ENCODE measurements at places on chromosomes 16 and 17.

GRCh38 chr17:67016039-67016762, 28.2 kb upstream of the CACNG1 start:
- no peak for DNase-seq

DNA sequence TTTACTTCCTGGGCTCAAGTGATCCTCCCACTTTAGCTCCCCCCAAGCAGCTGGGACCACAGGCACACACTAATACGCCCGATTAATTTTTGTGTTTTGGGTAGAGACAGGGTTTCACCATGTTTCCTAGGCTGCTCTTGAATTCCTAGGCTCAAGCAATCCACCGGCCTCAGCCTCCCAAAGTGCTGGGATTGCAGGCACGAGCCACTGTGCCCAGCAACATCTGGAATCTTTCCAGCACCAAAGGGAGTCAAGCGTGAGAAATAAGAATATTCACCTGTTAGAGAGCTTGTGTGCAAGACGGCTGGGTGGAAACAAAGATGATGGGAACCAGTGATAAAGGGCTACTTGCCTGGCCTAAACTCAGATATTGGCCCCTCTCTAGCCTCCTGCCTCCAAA, 14.2 kb upstream of the ALOX12B start:
- no peak for DNase-seq

GRCh38 chr16:52825892-52826291, 226.8 kb downstream of the CHD9NB start:
- no peak for DNase-seq

DNA sequence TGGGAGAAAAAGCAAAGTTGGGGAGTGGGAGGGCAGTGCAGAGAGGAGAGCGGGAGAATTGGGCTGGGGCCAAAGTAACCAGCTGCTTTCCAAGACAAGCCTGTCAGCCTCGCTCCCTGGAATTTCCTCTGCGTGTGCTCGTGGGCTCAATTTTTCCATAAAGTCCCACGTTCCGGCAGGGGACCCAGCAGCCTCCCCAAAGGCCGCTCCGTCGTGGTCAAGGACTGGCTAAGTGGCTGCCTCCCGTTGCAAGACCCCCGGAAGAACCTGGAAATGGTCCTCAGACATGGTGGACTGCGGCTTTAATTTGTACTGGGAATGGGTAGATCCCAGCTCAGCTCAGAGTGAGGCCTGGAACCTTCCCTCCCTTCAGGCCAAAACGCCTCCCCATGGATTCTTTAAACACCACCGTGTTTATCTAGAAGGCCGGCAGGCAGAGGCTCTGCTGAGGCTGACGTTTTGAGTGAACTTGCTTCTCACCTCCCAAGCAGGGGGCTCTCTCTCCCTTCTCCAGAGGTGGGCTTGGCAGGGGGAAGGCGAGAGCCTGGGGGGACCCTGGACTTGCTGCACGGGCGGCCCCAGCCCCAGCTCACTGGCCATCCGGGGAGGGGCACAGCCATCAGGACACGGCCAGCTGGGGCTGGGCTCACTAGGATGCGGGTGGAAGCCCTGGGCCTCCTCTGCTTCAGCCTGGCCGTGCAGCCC, 190.0 kb downstream of the C16orf95 start:
- no peak for DNase-seq

- no peak for DNase-seq
These were observed 21.6 kb downstream of the PLA2G10 start for GRCh38 chr16:14672403-14672971.

GRCh38 chr16:79668502-79668901, 68.0 kb upstream of the MAF start:
- no peak for DNase-seq

DNA sequence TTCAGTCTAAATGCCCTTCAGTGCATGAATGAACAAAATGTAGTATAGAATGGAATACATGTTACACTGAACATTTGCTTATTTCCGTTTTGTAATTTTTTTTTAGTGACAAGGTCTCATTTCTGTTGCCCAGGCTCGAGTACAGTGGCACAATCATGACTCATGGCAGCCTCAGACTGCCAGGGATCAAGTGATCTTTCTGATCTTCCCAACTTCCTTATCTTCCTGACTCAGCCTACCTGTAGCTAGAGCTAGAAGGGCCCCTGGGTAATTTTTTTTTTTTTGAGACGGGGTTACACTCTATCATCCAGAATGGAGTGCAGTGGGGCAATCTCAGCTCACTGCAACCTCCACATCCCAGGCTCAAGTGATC, 7.3 kb upstream of the SLX4 start:
- no peak for DNase-seq

GRCh38 chr16:86536621-86537020, 18.4 kb downstream of the MTHFSD start:
- DNase-seq = no peak

DNA sequence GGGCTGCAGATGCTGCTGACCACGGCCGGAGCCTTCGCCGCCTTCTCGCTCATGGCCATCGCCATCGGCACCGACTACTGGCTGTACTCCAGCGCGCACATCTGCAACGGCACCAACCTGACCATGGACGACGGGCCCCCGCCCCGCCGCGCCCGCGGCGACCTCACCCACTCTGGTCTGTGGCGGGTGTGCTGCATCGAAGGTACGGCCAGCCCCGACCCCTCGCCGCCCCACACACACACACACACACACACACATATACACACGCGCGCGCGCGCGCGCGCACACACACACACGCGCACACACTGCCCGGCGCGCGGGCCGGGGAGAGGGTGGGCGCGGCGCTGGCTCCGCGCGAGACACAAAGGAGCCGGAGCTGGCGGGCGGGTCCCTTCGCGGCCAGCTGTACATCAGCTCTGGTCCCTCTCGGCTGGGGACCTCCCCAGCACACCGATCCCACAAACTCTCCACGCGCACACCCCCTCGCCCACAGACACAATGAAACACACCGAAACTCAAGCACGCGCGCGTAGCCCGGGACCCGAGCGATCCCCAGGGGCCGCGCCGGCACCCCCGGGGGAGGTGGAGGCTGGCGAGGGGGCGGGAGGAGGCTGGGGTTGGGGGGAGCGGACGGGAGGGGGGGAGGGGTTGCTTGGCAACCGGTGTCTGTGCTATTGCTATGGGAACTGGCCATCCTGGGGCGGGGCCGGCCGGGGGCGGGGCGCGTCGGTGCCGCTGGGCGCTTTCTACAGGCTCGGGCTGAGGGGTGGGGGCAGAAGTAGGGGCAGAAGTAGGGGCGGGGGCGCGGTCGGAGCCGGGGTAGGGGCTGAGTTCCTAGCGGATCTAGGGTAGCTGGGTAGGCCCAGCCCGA, 658 bp downstream of the CACNG4 start:
- DNase-seq = peak; percentile 42

DNA sequence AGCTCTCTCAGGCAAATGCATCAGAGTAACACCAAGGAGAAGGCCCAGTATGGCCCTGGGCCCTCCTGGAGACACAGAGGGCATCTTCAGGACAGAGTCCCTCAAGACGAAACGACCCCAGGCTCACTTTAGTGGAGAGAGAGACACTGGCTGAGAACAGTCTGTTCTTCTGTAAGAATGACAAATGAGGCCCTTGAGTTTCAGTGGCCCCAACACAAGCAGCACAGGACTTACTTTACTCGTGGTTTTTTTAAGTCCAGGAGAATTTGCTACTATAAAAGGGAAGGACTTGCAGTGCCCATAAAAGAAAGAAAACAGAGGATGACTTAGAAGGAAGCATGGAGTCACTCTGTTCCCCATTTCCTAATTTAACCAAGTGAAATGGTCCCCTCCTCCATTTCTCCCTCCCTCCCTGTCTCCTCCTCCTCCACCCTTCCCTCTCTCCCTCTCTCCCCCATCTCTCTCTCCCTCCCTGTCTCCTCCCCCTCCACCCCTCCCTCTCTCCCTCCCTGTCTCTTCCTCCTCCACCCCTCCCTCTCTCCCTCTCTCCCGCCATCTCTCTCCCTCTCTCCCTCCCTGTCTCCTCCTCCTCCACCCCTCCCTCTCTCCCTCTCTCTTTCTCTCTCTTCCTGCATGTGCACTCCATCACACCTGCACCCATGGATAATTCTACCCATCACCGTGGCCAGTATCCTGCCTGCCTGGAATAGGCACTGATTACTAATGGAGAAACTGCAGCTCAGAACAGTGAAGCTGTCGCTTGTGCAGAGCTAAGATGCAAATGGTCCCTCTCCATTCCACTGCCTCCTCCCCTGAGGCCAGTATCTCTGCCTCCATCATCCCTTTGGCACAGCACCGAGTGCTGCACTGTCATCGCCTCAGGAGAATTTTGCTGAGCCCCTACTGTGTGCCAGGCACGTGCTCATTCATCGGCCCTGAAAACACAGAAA, 47.3 kb upstream of the RBFOX3 start:
- no peak for DNase-seq

- DNase-seq = no peak
These were observed 224.5 kb upstream of the CNTNAP4 start for GRCh38 chr16:76052725-76053124.

GRCh38 chr17:8630802-8631553, 453 bp upstream of the MYH10 start:
- DNase-seq = peak; percentile 95

DNA sequence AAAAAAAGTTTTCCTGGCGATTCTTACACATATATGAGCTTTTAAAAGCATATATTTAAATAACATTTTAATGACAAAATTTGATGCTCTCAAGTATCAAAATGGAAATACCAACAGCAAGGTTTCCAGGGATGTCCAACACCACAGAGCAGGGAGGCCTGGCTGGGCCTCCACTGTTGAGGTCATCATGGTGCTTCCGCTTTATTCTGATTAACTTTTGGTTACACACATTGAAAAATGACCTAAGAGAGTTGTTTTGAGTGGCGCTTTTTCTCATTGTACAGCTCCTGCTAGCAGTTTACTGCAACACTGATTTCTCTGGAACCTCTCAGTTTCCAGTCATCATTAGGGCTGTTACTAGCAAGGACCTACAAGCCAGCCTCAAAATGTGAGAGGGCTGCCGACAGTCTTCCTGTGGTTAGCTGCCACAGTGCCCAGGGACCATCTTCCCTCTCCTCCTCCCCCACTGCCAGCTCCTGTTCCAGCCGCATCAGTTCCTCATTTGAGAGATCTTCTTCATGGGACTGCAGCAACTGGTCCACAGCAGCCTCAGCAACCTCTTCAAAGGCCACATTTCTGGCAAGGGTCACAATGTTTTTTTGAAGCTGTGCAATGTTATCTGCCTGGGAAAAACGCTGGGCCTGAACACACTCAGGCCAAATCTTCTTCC, 21.3 kb downstream of the DEF8 start:
- DNase-seq = no peak

- DNase-seq = no peak
These were observed 66.2 kb downstream of the MYH13 start for GRCh38 chr17:10306585-10306984.

GRCh38 chr16:77328274-77328673, 106.6 kb downstream of the ADAMTS18 start:
- no peak for DNase-seq

DNA sequence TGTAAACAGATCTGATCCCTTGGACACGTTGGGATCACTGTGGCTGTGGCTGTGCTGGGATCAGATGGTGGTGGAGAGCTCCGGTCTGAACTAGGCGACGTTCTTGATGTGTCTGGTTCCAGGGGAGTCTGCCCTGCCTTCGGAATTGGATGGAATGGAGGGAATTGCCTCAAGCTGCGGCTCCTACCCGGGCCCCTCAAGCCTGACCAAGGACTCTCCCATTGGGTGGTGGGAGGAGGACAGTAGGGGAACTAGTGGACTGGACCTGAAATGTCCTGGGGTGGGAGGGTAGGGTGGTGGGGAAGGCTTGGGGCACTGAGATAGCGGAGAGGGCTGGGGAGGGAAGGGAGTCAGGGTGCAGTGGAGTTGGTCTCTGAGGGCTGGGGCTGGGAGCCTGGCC, 3.2 kb upstream of the UBALD1 start:
- no peak for DNase-seq

DNA sequence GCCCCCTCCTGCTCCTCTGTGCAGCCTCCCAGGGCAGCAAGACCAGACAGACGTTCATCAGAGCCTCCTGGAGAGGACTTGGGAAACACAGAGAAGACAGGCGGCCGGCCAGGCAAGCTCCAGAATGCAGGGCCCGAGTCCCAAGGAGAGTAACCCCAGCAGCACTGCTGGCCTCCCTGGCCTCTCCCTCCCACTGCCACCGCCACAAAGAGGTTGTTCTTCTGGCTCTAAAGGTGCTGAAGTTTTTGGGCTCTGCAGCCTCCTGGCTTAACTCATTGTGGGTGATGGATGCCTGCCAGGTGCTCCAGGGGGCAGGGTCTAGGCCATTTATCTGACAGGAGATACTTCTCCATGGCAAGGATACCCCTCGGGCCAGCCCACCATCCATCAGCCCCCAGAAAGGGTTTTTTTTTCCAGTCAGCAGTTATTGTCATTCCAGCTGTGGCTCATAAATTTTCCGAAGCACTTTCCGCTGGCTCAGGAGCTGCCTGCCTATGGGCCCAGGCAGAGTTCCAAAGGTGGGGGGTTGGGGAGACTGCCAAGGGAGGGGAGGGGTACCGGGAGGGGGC, 32.0 kb upstream of the MRPS23 start:
- DNase-seq = no peak

DNA sequence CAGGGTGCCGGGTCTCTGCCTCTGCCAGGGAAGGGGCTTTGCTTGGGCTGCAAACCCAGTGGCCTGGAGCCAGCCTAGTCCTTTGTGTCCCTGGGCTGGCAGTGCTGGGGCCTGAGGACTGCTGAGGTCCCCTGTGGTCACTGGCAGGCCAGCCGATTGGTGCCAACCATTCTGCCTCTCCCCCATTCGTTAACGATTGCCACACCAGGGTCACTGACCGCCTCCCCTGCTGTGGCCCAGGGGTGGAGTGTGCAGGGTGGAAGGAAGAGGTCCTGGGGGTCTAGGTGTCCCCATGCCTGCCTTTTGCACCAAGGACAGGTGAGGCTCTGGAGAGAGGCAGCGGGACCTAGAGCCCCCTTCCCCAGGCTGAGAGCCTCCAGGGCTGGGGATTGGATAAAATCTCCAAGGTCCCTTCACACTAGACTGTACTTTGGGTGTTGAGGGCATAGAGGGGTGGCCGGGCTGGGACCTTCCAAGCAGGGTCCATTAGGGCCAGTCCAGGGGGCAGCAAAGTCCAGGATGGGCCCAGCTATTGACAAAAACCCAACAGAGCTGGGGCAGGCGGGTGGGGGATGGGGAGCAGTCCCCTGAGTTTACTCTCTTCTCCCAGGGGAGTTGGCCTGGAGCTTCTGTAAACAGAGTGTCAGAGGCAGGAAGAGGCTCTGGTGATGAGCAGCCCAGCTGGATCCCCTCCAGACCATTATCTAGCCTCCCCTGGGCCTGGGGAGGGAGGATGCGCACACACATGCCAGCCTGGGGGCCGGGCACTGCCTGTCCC, 1.1 kb downstream of the VASN start:
- no peak for DNase-seq

DNA sequence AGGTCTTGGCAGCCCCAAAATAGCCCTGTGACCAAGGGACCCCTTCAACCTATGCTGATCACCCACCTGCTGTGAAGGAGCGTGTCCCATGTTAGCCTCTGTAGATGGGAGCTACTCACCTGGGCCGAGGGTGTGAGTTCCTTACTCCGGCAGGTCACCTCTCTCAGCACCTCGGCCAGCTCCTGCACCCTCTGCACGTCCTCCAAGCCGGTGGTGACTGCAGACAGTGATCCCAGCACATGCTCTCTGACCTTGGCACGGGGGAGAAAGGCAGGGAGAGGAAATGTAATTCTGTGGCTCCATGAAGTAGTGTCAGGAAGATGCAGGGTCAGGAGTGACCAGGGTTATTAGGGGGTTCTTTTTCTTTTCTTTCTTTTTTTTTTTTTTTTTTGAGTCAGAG, 67.7 kb upstream of the BCO1 start:
- peak; percentile 7 for DNase-seq
